Activated CD4-positive, alpha-beta T cell treated with anti-CD3 and anti-CD28 coated beads, Interleukin-2, amount 50 U/mL, for 4 hours (primary cell): ENCODE measurements at places on chromosomes 7 and 10.

DNA sequence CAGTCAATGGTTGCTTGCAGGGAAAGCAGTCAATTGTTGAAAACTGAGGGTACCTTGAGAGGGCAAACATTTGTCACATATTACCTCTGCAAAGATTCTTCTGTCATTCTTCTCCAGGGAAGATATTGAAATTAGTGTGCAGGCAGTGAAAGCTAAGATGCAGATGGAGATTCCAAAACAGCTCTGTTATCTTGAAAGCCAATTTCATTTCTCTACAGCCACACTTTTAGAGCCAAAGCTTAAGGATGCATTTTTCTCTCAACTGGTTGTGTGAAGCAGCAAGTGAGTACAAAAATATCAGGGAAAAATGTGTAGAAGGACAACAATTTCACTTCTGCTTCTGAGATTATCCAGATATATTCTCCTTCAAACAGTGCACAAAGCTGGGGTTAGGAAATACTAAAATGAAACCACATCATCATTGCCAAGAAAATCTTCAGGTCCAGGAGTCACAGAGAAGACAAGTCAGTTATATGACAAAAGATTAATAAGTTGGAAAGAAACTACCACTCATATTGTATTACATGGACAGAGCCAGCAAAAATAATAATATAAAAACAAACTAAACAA, 16.3 kb downstream of the SGMS1 start:
- DNase-seq: no peak

DNA sequence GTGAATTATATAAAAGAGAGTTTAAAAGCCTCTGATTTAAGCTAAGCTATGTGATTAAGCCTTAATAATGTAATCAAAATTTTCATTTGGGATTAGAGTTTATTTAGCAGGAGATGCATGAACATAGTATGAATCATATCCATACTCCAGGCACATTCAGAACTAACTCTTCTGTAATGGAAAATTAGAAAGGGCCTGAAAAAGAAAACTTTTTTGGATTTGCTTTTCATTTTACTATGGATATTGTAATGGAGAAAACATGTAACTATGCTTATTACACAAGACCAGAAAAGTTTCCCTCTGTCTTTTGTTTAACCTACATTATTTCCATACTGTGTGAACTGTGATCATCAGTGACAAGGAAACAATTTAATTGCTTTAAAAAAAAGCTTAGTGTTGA, 22.0 kb downstream of the TES start:
- DNase-seq: no peak

DNA sequence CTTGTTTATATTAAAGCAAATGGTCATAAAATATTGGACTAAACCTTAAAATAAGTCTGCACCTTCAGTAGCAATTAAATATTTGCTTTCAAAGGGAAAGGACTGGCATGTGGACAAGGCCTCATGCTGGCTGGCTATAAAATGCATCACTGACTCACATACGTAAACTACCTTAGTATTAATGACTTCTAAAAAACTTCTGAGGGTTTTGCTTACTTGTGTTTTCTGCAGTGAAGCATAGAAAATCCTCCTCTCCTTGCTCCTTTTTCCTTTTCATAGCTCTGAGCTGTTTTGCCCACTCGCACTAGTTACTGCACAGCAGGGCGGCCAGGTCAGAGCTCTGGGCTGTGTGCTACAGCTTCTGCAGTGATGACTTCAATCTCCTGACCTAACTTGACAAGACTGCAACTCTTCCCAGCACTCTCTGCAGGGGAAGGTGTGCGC, 82.3 kb downstream of the CUL2 start:
- DNase-seq: no peak

DNA sequence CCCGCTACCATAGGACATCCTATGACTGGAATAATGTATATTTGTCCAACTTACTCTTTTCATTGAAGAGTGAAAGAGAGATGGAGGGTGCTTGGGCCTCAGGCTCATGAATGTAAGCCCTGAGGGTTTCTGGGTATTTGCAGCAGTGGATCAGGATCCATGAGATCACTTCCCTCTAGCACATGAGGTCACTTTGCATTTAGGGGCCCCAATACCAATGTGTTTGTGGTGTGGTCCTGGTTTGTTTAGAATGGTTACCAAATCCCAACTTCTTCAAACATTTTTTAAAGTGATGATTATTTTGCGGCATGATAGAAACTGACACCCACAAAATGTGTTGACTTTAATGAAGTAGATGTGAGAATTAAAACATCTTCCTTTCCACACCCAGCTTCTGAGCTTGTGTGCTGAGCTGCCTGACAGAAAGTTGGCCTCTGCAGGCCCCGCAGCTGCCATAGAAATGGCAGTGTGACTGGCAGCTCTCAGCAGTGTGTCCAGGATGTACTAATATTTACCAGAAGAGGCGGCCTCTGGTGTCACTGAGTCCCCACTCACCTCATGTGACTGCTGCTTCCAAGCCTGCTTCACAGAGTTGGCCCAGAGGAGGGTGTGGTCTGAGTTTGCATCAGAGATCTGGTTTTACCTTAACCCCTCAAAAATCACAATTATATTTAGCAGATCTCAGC, 447.6 kb upstream of the NPVF start:
- no peak for DNase-seq

DNA sequence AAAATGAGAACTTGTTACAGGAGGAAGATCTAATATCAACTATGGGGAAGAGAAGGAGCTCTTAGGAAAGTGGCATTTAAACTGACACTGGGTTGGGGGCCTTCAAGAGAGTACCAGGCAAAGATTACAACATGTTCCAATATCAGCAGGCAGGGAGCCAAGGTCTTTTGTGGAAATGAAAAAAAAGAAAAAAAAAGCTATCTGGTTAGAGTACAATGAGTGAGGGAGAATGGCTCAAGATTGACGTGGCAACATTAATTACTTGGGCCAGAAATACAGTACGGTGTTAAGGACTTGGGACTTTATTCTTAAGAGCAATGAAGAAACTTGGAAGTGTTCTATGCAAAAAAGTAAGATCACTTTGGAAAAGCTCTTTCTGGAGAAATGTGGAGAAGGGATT, 132.3 kb upstream of the CDK1 start:
- no peak for DNase-seq

GRCh38 chr7:111846898-111847297, 284.6 kb upstream of the IMMP2L start:
- no peak for DNase-seq

- no peak for DNase-seq
Observed at GRCh38 chr10:3222068-3222467, 49.5 kb upstream of the PITRM1 start.

GRCh38 chr7:137860542-137860941, 13.8 kb upstream of the DGKI start:
- DNase-seq: no peak

DNA sequence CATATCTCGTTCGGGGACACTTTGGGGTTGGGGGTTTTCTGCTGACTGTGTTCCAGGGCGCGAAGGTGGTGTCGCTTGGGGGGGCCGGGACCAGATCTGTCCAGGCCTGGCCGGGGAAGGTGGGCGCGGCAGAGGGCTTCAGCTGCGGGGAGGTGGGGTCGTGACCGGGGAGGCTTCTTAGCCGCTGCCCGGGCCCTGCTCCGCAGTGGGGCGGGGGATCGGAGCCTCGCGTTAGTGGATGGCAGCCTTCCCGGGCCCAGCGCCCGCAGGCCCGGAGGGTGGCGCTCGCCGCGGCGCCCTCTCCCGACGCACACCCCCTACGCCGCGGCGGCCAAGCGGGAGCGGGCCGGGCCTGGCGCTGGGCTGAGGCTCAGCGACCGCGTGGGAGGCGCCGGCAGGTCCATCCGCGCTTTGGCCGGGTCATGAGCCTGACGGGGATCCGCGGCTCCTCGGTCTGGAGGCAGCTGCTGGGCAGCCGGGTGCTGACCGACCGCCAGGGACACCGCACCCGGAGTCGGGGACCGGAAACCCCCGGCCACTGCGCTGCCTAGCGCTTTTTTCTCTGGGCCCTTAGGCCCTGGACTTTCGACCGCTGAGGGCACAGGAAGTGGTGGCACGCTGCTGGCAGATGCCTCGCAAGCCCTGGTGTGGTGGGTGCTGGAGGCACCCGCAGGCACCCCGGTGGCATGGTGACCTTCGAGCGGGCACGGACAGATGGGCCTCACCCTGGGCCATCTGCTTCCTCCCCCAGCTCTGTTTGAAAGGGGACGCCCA, 1.2 kb downstream of the AGAP3 start:
- no peak for DNase-seq

DNA sequence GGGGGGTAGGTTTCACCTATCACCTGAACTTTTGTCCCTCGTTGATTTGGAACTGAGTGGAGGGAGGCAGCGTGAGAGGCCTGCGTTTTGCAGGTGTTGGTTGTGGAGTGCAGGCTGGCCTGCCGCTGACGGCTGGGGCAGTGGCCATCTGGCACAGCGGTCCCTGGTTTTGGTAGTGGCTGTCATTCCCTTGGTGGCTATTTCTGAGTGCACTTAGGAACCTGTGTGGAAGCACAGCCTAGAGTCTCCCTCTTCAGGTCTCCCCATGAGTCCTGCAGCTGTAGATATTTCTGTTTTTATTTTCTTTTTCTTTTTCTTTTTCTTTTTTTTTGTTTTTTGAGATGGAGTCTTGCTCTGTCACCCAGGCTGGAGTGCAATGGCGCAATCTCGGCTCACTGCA, 129.2 kb downstream of the CUL2 start:
- no peak for DNase-seq

- DNase-seq: no peak
Observed at GRCh38 chr10:128476845-128477244, 350.6 kb upstream of the MKI67 start.

- no peak for DNase-seq
Observed at GRCh38 chr10:64332551-64332950, 811.4 kb downstream of the REEP3 start.

- no peak for DNase-seq
Observed at GRCh38 chr7:41007351-41007751, 695.5 kb downstream of the INHBA start.

- no peak for DNase-seq
Observed at GRCh38 chr10:71679425-71679824, 40.2 kb downstream of the C10orf105 start.
